ENCODE measurements at places on chromosomes 11 and 22.
A peak's percentile ranks its signal among the peaks of the same experiment; 100 is the strongest.

GRCh38 chr22:26751217-26751616 lies 93.8 kb downstream of the MIAT start:
- DNase-seq = no peak

DNA sequence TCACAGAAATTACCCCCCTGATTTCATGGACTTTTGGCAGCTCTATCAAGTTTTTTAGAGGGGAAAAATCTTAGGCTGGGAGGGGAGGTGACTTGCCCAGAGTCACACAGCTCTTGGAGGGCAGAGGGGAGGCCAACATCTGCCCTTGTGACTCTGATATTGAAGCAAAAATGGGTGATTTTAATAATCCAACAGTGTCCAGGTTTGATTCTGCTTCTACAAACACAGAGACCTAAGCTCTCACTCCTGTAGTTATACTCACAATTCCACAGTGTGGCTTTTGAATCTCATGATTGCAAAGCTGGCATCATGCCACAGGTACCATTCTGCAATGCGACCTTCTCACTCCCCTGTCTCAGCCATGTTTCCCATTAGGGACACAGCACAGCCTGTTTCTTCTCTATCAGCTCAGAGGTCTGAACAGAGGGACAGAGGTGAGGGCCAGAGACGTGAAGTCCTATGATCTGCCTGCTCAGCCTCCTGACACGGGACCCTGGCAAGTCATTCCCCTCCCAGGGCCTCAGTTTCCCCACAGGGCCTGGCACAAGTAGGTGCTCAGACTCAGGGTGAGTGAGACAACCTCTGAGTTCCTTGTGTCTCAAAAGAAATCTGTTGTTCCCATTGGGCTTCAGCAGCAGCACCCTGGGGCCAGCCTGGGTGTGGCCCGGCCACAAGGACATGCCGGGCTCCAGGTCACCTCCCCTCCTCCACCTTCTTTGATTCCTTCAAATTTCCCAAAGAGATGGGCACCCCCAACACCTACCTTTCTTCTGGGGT lies 766 bp downstream of the APOL2 start:
- DNase-seq = no peak

DNA sequence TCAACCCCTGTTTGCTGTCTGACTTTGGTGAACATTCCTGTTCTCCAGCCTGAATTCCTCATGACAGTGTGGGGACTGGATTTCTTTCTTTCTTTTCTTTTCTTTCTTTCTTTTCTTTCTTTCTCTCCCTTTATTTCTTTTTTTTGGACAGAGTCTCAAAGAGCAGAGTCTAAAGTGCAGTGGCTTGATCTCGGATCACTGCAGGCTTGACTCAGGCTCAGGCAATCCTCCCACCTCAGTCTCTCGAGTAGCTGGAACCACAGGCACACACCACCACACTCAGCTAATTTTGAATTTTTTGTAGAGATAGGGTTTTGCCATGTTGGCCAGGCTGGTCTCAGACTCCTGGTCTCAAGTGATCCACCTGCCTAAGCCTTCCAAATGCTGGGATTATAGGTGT lies 63.1 kb downstream of the RPUSD4 start:
- DNase-seq = no peak

GRCh38 chr11:104944076-104944475 lies 24.3 kb downstream of the CASP4 start:
- no peak for DNase-seq

- DNase-seq = peak; percentile 29
Measured at GRCh38 chr11:124195189-124195734, 12.1 kb downstream of the OR10D3 start.

DNA sequence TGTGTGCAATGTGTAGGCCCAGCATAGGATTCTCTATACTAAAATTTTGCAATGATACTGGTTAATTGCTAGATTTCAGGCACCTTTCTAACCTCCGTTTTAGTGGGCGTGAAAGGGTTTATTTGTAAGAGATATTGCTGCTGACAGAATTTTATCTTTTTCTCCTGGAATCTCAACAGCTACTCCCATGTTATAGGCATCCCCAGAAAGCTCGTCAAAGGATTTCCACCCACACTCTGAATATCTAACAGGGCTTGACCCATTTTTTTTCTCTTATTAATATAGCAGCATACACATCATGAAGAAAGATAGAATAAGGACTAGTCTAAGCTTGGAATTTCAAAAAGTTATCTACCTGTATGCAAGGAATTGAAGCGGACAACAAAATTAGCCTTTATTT lies 124.5 kb downstream of the METTL15 start:
- no peak for DNase-seq

- no peak for DNase-seq
Measured at GRCh38 chr11:11519184-11519583, 102.6 kb downstream of the GALNT18 start.

GRCh38 chr11:117387992-117388755 lies 60.5 kb downstream of the CEP164 start:
- no peak for DNase-seq

- no peak for DNase-seq
Measured at GRCh38 chr11:45662665-45663485, 2.5 kb downstream of the CHST1 start.

DNA sequence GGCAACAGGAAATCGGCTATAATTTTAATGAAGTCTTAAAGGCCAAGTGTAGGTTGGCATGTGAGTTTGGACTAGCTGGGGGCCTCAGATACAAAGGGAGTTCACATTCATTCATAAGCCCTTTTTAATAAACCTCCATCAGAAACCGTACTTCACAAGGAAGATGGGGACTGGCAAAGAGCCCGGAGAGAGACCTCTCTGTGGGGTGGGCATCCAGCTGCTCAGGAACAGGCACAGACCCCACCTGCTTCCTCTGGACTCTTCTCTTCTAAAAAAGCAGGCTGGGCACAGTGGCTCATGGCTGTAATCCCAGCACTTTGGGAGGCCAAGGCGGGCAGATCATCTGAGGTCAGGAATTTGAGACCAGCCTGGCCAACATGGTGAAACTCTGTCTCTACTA lies 3.9 kb upstream of the ARFGAP3 start:
- no peak for DNase-seq

DNA sequence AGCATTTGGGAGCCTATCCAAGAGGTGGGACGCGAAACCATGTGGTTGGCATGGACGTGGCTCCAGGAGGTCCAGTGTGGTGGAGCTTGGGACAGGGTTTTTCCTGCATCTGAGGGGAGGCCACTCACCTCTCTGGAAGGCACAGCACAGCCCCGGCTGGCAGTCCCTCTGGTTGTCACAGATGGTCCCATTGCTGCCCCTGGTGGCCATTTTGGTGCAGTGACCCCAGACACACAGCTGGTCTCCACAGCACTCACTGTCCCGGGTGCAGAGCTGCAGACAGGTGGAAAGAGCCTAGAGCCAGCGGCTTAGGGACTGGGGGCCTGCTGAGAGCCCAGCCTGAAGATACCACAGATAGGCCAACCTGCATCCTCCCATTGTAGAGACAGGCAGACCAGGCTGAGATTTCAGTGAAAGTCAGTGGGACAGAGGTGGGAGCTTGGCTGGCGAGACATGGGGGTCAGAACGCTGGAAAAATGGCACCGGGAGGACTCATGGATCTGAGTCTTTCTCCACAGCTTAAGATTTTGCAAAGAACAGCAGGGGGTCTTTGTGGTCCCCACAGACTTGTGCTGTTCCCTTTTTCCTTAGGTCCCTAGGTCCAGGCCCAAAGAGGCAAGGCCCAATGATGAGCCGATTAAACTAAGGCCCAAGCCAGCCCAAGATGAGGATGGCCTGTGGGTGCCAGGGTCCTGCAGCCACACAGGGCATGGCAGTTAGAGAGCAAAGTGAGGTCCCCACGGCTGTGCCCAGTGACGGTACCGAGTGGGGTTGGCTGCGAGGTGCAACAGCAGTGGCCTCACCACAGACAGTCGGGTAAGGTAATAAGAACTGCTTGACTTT lies 41.4 kb downstream of the DKK3 start:
- peak; percentile 57 for DNase-seq

- DNase-seq = no peak
Measured at GRCh38 chr11:33451364-33451763, 194.2 kb downstream of the HIPK3 start.

GRCh38 chr11:26229257-26229656 lies 102.7 kb upstream of the ANO3 start:
- no peak for DNase-seq

DNA sequence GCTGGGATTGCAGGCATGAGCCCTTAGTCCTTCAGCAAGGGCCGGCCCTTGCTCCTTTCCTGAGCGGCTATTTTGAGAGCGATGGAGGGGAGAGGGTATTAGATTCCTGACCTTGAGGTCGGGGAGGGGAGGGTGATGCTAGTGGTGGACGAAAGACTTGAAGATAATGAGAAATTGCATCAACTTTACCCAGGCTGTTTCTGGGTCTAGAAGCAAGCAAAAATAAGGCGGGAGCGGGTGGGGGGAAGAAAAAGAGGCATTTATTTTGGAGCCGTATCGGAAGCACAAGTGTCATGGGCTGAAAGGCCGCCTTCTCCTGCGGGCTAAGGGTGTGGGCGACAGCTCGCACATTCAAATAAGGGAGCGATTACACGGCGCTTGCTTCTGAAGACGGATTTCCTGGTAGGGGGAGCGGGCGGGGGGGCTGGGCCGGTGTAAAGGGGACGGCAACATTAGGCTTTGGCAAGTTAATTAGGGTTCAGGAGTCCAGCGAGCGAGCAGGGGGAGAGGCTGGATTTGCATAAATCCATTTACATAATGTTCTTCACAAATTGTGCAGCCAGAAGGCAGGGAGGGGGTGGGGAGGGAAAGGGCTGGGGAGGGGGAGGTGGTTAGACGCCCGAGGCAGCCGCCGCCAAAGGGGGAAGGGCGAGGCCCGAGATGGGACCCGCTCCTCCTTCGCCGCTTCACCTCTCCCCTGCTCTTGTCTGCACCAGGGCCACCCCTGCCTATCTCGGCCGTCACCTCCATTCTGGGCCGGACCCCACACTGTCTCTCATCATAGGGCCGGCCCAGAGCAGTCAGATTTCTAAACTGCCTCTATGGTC lies 245.9 kb downstream of the MIAT start:
- no peak for DNase-seq

DNA sequence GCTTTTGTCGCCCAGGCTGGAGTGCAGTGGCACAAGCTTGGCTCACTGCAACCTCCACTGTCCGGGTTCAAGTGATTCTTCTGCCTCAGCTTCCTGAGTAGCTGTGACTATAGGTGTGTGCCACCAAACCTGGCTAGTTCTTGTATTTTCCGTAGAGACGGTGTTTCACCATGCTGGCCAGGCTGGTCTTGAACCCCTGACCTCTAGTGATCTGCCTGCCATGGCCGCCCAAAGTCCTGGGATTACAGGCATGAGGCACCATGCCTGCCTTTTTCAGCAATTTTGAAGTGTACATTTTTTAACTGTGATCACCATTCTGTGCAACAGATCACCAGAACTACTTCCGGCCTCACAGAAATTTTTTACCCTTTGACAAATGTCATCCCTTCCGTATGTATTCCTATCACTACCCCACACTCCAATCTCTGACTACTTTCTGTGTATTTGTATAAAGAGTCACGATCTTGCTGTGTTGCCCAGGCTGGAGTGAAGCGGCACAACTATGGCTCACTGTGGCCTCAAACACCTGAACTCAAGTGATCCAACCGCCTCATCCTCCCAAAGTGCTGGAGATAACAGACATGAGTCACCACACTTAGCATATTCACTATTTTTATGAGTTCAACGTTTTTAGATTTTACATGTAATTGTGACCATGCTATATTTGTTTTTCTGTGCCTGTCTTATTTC lies 44.0 kb downstream of the XKR3 start:
- DNase-seq = no peak

- no peak for DNase-seq
Measured at GRCh38 chr22:30992565-30992964, 23.5 kb downstream of the TUG1 start.

DNA sequence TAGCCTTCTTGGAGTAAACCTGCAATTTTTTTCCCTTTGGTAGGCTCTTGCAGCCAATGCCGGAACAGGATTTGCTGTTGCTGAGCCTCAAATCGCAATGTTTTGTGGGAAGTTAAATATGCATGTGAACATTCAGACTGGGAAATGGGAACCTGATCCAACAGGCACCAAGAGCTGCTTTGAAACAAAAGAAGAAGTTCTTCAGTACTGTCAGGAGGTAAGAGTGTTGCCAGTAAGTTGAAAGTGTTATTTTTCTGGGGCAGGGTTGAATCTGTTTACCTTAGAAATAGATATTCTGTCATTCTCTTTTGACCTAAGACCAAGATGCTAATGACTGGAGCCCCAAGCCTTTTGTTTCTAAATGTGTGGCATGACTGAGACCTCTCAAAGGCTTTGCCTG lies 39.7 kb downstream of the APLP2 start:
- DNase-seq = no peak

- DNase-seq = no peak
Measured at GRCh38 chr11:70108250-70108649, 30.1 kb downstream of the ANO1 start.

GRCh38 chr11:65301491-65302329 lies 13.0 kb upstream of the CDC42EP2 start:
- no peak for DNase-seq

Data from T-helper 2 cell treated with Interferon-gamma antibody and Interleukin-4, amounts not matched to agents 5 μg/mL and 100 μg/mL, for 36 hours (primary cell).